RPMI7951 (cell line): ENCODE measurements at places on chromosomes 11 and 22. TPM values are rescaled to one million over a fixed set of nuclear protein-coding genes. Genes with fewer than 3 reads are reported as not detected.

GRCh38 chr11:109838026-109838425 is 255.2 kb upstream of the ZC3H12C start:
- DNase-seq, result no peak

GRCh38 chr11:7894251-7894650 is 36.8 kb downstream of the OR10A6 start:
- DNase-seq, result no peak

DNA sequence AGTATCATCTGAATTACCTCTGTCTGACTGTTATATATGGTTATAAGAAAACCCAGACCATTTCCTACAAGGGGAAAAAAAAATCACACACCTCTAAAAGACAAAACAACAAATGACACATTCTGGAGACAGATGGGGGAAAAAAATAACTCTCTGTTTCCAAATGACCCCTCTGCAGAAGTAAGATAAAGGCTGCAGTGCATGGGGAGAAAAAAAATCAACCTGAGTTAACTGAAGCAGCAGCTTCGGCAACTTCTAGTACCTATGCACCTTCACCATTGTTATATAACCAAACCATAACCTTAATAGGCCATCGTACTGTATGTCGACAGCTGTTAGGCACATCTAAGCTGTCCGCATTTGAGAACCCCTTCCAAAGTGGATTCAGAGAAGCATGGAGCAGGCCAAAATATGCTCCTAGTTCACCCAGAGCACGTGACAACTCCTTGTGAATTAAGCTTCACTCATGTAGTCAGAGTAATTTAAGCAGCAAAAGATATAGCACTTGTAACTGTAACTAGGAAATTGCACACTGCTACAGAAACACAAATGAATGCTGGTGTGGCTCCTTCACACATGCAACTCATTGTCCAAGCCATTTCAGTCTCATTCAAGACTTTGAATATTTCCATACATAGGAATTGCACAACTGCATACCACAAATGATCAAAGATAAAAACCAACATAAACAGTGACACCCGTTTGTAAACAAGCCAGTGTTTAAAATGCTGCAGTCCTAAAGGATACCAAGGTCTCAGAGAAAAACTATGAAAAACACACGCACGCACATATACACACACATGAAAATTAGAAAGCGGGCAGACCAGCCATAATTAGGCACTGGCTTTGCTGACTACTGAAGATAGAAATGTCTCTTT is 2.7 kb downstream of the SIK3 start:
- DNase-seq, result peak; percentile 32

DNA sequence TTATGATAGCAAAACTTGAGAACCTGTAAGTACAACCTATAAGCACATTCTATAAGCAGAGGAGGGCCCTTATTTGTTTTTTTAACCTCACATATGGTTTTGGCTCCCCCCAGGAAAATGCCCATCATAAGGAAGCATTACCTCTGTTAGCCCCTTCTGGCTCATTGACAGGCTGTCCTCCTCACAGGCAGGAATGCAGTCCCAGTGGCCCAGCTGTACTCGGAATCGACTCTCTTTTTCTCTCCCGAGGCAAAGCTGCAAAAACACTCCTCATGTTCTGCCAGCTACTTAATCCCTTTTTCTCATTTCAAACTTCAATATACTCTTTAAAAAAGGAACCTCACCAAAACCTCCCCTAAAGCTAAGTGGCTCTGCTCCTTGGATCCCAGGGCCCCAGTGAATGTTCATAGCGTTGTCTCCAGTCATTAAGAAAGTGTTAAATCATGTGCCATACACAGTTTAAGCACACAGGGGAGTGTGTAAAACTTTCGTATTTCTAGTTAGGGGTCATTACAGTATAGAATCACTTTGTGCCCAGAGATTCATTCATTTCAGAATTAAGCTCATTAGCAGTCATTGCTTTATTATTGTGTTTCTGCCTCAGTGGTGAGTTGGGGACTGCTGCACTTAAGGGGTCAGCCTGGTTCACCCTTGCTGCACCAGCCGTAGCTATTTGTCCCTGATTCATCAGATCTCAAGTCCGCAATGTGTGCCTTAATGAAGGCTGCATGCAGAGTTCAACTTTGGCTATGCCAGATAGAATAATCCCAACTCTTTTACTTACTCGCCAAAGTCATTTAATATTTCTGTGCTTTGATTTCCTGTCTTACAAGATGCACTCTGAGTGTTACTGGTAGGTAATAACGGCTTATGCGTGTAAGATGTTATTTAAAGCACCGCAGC is 57.6 kb downstream of the JRKL start:
- DNase-seq, result no peak

- no peak for DNase-seq
Measured at GRCh38 chr22:46070803-46071450, 79.4 kb upstream of the PPARA start.

- DNase-seq, result no peak
Measured at GRCh38 chr22:17281440-17281841, 62.2 kb upstream of the ADA2 start.

DNA sequence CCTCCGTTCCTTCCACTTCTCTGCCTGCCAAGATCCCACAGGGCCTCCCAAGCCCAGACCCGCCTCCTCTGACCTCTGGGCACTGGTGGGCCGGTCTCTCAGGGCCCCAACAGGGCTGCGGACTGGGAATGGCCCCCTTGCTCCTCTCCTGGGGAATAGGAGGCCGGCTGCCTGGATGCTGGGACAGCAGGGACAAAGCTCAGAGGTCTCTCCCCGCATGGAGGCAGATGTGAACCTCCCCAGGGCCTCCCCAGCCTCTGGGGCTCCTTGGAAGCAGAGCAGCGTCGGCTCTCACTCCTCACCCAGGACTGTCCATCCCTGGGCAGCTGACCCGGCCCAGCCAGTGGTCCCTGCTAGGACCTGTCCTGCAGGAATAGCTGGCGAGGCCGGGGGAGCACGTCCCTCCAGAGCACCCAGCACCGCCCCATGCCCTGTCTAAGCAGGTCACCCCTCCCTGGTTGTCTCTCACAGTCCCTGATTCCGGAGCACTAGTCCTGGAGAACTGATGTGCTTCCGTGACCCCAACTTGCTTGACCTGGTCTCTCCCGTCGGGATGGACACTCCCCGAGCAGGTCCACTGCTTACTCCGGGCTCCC is 85.8 kb downstream of the RTL6 start:
- no peak for DNase-seq

DNA sequence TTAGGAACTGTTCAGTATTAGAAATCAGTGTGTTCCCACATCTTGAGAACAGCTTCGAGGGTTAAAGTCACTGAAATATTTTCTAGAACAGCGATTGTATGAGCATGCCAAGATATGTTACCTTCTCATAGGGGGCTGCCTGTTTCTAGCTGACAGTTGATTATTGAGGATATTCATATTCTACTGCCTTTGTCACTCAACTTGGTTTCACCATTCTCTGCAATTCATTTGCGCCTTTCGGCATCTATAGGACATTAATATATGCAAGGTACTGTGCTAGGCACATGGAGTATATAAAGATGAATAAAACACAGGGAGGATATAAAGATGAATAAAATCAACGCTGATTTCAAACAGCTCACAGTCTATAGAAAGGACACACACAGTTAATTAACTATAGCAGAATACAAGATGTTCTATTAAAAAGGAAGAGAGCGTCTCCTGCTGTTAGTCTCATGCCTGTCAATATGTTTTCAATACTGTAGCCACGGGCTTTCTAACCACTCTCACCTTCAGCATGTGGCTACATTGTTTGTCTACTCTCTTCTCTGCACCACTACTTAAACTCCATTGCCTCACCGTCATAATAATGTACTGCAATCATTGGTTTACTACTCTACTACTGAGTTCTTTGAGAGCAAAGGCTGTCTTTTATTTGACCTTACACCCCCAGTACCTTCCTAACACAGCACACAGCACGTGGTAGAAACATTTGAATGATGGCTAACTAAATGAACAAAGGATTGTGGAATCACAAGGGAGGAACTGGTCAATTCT is 81.9 kb downstream of the RAB30 start:
- no peak for DNase-seq

- no peak for DNase-seq
Measured at GRCh38 chr11:128946648-128947047, 4.0 kb upstream of the TP53AIP1 start.

DNA sequence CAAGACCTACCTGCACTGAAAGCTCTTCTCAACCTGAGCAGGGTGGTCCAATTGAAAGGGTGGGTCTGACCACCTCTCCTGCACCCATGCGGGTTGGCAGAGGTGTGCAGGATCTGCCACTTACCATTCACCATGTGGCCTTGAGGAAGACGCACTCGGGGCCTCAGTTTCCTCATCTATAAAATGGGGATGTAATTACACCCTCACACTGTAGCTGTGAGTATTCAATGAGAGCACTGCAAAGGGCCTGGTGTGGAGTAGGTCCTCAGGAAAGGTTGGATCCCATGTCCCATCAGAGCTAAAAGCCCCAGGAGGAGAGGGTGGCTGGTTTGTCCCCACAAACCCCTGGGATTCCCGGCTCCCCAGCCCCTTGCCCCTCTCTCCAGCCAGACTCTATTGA is 557 bp upstream of the TAGLN start:
- no peak for DNase-seq

DNA sequence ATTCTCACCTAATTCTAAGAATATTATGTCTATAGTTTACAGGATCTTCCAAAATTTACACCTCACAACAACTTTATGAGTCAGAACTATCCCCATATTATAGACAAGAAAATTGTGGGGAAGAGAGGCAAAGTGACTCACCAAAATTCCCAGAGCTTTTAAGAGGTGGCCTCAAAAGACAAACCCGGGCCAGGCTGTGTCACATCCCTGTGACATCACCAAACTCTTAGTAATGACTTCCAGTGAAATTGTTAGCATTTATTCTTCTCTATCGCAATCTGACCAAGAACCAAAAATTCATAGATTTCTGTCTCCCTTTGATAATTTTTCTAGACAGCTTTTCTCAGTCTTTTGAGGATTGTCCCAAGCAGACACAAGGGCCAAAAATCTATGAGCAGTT is 134.3 kb downstream of the SNX19 start:
- DNase-seq, result peak; percentile 80

DNA sequence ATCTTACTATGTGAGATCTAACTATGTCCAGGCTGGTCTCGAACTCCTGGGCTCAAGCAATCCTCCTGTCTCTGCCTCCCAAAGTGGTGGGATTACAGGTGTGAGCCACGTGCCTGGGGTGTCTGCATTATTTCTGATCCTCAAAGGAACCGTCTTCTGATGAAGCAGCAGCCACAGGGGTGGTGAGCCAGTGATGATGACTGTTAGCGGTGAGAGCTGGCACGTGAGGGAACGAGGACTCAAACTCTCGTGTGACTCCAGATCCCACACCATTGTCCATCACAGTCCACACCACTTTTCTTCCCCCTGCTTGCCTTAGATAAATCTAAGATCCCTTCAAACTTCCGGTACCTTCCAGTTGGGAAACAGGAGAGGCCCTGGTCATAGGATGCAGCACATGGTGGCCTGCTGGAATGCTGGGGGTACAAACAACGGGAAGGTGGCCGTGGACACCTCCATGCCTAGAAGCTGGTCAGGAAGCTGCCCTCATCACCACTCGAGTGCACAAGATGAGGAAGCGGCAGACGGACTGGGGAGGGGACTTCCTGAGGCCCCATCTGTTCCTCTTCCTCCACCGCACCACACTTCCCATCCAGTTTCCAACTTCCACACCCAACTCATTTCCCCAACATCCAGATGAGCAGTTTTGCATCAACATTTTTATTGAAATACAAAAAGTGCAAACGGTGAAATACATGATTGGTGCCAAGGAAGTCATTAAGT is 23.8 kb downstream of the ARHGAP1 start:
- DNase-seq, result no peak

DNA sequence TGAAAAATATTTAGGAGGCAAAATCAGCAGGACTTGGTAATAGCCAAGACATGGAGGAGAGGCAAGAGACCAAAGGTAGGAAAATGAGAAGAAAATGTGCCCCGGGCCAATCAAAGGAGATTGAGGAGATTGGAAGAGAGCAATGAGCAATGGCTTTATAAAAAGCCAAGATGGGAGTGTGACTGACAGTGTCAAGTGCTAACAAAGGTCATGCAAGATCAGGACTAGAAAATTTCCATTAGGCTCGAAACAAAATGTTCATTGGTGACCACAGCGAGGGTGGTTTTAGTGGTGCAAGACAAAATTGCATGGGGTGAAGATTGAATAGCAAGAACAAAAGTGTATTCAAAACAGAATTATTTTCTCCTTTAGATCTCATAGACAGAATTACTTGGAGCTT is 45.2 kb upstream of the TBCEL start:
- DNase-seq, result no peak

DNA sequence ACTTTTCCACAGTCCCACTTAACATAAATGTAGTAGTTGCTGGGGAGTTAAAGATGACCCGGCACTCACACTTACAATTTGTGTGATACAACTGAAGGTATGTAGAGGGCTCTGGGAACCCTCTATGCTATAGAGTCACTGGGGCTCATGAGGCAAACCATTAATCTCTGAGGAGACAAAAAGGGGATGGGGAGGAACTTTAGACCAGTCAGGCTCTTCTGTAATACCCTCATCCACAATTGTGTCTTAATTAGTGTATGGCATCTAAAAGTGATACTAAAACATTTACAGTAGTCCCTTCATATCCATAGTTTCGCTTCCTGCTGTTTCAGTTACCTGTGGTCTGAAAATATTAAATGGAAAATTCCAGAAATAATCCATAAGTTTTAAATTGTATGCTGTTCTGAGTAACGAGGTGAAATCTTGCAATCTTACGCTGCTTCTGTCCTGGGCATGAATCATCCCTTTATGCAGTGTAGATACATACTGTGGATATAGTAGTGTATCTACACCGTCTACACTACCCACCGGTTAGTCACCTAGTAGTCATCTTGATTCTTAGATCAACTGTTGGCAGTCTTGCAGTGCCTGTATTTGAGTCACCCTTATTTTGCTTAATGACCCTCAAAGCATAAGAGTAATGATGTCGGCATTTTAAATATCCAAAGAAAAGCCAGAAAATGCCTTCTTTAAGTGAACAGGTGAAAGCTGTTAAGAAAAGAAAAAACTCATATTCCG is 12.2 kb downstream of the CBL start:
- peak; percentile 92 for DNase-seq

GRCh38 chr11:12691473-12691872 is 17.3 kb downstream of the TEAD1 start:
- peak; percentile 69 for DNase-seq

- DNase-seq, result no peak
Measured at GRCh38 chr11:78450866-78451265, 33.2 kb upstream of the GAB2 start.

GRCh38 chr11:34788642-34789041 is 127.5 kb downstream of the APIP start:
- no peak for DNase-seq

Gene ZBTB16
- total RNA-seq, result not detected in 2 replicates

Gene GAL3ST1
- total RNA-seq, result not detected in 2 replicates

Gene ZNF214
- total RNA-seq, result 2.6 and 3.5 TPM in 2 replicates

Gene APOL6
- total RNA-seq, result 16.2 and 17.8 TPM in 2 replicates

Gene CYP2D6
- not detected in 2 replicates for total RNA-seq

Gene NEFH
- total RNA-seq, result under 0.01 and 0.20 TPM in 2 replicates

Gene CALCA
- total RNA-seq, result not detected in 2 replicates

Gene LARGE1
- 2.9 and 3.0 TPM in 2 replicates for total RNA-seq

Gene MAJIN
- not detected in 2 replicates for total RNA-seq

Gene RAB38
- 13.5 and 17.1 TPM in 2 replicates for total RNA-seq

Gene CHADL
- 0.29 TPM in 1 of 2 replicates, not detected in the other for total RNA-seq

Gene GRK3
- total RNA-seq, result 1.1 and 1.2 TPM in 2 replicates

Gene OR2D2
- 0.36 TPM in 1 of 2 replicates, not detected in the other for total RNA-seq

Gene MPPED1
- total RNA-seq, result not detected in 2 replicates

Gene EFCAB6
- 0.39 and 0.48 TPM in 2 replicates for total RNA-seq

Gene SLC22A6
- not detected in 2 replicates for total RNA-seq
